ENCODE measurements at places on chromosomes 7 and 10. TPM values are rescaled to one million over a fixed set of nuclear protein-coding genes. Genes with fewer than 3 reads are reported as not detected.
A peak's percentile ranks its signal among the peaks of the same experiment; 100 is the strongest.

SERPINE1 gene
- 6.2 TPM for total RNA-seq

CPEB3 gene
- 12.1 TPM for total RNA-seq

DNA sequence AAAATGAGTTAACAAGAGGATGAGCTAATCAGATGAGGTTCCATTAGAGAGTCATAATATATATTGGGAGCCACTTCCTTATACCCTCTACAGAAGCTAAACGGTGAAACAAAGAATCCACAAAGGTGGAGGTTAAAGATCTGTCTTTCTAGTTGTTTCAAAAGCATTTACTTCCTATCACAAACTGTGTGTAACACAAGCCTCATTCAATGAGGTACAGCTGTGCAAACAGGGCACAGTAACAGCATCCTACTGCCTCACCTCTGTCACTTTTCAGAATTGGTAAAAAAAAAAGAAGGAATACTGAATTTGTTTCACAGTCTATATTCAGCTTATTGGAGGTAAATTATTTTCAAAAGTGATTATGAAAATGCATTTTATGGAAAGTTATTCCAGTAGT is 128.7 kb downstream of the AGMO start:
- H3K4me3 ChIP-seq = no peak overlapping the region
- DNase-seq = no peak
- no peaks in the 10 kb centered on the region for H3K36me3 ChIP-seq
- no peak overlapping the region for H3K27ac ChIP-seq
- no peaks in the 10 kb centered on the region for H3K27me3 ChIP-seq
- no peaks in the 10 kb centered on the region for H3K4me1 ChIP-seq

- H3K27me3 ChIP-seq = no peaks in the 10 kb centered on the region
- H3K27ac ChIP-seq = peak overlapping the region; percentile 40
- H3K4me1 ChIP-seq = no peaks in the 10 kb centered on the region
- DNase-seq = peak; percentile 77
These were observed 99.6 kb upstream of the DIP2C start for GRCh38 chr10:788796-789748.

DNA sequence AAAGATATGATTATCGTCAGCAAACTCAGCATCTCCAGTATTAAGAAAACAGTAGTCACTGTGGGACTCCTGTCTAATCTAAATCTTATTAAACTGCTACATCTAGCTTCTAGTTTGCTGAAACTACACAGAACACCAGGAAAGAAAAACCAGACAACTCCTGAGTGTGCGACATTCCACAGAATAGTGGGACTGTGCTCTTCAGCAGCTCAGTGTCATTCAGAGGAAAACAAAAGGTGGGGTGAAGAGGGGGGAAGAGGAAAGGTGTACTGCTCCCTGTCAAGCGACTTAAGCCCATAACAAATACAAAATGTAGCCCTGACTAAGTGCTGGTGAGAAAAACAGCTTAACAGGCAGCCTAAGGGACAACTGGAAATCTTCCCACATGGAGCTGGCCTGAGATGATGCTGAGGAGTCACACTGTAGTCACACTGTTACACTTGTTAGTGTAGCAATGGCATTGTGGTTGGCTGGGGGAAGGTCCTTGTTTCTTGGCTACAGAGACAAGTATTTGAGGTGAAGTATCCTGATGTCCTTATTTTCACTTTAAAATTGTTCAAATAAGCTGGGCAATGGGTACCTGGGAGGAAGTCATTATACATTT is 135.5 kb downstream of the USP6NL start:
- no peaks in the 10 kb centered on the region for H3K27me3 ChIP-seq
- H3K4me1 ChIP-seq = no peaks in the 10 kb centered on the region
- H3K27ac ChIP-seq = peak overlapping the region; percentile 5
- no peaks in the 10 kb centered on the region for H3K36me3 ChIP-seq
- no peak for DNase-seq

GRCh38 chr7:20435305-20435704 is 104.6 kb downstream of the ITGB8 start:
- no peaks in the 10 kb centered on the region for H3K36me3 ChIP-seq
- H3K4me3 ChIP-seq = no peak overlapping the region
- no peaks in the 10 kb centered on the region for H3K27me3 ChIP-seq
- no peak for DNase-seq
- H3K4me1 ChIP-seq = no peaks in the 10 kb centered on the region

- no peak overlapping the region for H3K4me3 ChIP-seq
- no peaks in the 10 kb centered on the region for H3K36me3 ChIP-seq
These were observed 17.5 kb downstream of the AHR start for GRCh38 chr7:17315974-17316373.

DNA sequence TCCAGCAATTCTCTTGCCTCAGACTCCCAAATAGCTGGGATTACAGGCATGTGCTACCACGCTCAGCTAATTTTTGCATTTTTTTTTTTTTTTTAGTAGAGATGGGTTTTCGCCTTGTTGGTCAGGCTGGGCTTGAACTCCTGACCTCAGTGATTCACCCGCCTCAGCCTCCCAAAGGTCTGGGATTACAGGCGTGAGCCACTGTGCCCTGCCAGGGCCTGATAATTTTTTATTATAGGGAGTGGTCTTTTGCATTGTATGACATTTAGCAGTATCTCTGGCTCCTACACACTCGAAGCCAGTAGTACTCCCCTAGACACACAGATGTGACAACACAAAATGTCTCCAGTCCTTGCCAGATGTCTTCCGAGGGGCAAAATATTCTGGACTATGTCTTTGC is 124.0 kb downstream of the DKK1 start:
- no peak for DNase-seq
- H3K27me3 ChIP-seq = no peaks in the 10 kb centered on the region
- H3K27ac ChIP-seq = no peak overlapping the region
- H3K36me3 ChIP-seq = no peaks in the 10 kb centered on the region
- H3K4me1 ChIP-seq = no peaks in the 10 kb centered on the region

DNA sequence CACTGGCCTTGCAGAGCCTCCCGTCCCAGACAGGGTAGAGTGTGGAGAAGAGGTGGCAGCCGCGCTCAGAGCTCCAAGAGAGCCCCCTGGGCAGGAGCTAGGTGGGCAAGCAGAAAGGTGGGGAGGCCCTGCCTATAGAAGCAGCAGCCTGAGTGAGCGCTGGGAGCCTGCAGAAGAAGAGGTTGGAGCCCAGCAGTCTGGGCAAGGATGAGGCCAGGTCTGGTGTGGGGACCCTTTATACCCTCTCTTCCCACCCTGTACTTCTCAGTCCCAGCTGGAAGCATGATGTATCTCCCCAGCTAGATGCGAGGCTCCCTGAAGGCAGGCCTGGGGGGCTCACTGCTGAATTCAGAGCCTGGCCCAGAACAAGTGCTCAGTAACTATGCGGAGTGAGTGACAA is 44.5 kb upstream of the ZMIZ1 start:
- no peak for DNase-seq
- no peaks in the 10 kb centered on the region for H3K27me3 ChIP-seq
- no peak overlapping the region for H3K4me3 ChIP-seq
- H3K36me3 ChIP-seq = no peaks in the 10 kb centered on the region
- H3K27ac ChIP-seq = no peak overlapping the region

GRCh38 chr10:80457554-80458262 is 3.6 kb downstream of the TSPAN14 start:
- H3K27ac ChIP-seq = peak overlapping the region; percentile 94
- no peaks in the 10 kb centered on the region for H3K27me3 ChIP-seq
- no peak for DNase-seq
- H3K36me3 ChIP-seq = no peaks in the 10 kb centered on the region
- no peak overlapping the region for H3K4me3 ChIP-seq

GRCh38 chr10:101487399-101487798 is 100.7 kb downstream of the POLL start:
- H3K36me3 ChIP-seq = no peaks in the 10 kb centered on the region
- no peak overlapping the region for H3K27ac ChIP-seq
- no peaks in the 10 kb centered on the region for H3K4me1 ChIP-seq
- no peak for DNase-seq
- no peaks in the 10 kb centered on the region for H3K27me3 ChIP-seq
- no peak overlapping the region for H3K4me3 ChIP-seq

DNA sequence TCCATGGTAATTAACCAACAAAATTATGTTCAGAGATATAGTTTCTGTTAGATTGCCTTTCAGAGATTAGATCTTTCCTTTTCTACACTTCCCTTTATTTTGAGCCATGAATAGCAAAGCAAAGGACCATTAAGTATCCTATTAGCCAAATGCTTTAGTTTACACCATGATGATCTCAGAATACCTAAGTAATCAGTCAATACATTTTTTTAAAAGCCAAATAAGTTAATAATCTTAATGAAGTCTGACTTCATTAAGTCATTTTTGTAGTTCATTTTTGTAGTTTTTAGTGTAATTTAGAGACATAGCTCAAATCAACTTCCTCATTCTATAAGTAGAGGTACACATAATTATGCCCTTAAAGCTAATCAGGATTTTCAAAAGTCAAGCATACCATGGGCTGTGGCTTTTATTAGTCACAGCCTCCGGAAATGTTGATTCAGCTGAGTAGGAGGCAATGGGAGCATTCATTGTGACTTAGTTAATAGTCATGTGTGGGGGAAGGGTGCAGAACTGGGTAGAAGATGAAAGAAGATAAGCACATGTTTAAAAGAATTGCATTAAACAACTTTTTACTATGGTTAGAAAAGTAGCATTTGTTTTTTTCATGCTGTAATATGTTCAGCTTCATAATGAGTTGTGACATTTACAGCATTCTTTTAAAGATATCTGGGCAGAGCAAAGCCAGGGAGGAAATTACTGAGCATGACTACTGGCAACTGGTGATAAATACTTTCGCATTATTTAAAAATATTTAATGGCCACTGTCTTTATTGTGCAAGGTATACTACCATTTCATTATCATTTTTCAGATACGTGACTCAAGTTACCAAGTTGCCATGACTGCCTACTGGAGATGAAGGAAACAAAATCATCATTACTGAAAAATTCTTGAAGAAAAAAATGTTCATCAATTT is 57.3 kb upstream of the CCDC71L start:
- H3K4me3 ChIP-seq = no peak overlapping the region
- no peaks in the 10 kb centered on the region for H3K4me1 ChIP-seq
- no peaks in the 10 kb centered on the region for H3K36me3 ChIP-seq
- no peak for DNase-seq
- no peak overlapping the region for H3K27ac ChIP-seq

DNA sequence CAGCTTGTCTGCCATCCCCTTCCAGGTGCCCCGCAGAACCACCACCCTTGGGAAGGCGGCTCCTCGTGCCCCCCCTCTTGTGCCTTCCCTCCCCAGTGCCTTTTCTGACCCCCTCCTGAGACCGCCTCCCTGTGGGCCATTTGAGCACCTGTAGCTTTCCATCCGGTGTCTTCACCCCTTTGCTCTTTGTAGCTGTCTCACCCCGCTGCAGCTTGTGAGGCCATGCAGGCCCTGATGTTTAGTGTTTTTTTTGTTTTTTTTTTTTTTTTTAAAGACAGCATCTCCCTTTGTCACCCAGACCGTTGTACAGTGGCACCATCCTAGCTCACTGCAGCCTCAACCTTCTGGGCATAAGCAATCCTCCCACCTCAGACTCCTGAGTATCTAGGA is 52.5 kb downstream of the CUX1 start:
- H3K27ac ChIP-seq = no peak overlapping the region
- no peaks in the 10 kb centered on the region for H3K36me3 ChIP-seq
- no peak for DNase-seq
- no peak overlapping the region for H3K4me3 ChIP-seq

DNA sequence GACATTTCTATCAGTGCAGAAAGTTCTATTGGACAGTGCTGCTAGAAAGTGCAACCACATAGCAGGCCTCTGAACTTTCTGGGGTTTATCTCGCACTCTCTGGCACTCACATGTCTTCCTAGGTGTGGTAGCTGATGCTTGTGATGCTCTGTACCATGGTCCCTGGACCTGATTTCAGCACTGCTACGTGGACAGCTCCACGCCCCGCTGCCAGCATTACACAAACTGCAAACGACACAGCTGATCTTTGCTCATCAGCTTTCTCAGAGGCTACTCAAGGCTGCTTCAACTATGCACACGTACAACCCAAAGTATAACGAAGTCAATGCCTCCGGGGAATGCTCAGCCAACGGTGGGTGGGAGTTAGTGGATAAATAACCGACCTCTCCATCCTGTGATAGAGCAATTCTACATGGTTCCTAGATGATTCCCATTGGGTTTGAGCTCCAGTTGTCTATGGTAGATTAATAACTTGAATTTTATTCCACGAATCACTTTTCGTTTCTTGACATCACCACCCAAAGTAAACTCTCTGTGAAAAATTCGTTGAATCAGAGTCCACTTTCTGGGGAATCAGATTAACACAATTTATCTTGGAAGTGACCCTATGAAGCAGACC is 302.5 kb downstream of the ACTR3B start:
- H3K27me3 ChIP-seq = no peaks in the 10 kb centered on the region
- DNase-seq = no peak
- no peak overlapping the region for H3K27ac ChIP-seq
- no peak overlapping the region for H3K4me3 ChIP-seq
- no peaks in the 10 kb centered on the region for H3K36me3 ChIP-seq
- no peaks in the 10 kb centered on the region for H3K4me1 ChIP-seq

GRCh38 chr7:117818232-117818631 is 55.0 kb downstream of the CTTNBP2 start:
- no peak for DNase-seq
- H3K4me3 ChIP-seq = no peak overlapping the region
- H3K27ac ChIP-seq = no peak overlapping the region
- no peaks in the 10 kb centered on the region for H3K36me3 ChIP-seq
